ENCODE measurements at places on chromosomes 6 and 20.

GRCh38 chr6:135434095-135434494 lies 63.4 kb downstream of the AHI1 start:
- DNase-seq = no peak

DNA sequence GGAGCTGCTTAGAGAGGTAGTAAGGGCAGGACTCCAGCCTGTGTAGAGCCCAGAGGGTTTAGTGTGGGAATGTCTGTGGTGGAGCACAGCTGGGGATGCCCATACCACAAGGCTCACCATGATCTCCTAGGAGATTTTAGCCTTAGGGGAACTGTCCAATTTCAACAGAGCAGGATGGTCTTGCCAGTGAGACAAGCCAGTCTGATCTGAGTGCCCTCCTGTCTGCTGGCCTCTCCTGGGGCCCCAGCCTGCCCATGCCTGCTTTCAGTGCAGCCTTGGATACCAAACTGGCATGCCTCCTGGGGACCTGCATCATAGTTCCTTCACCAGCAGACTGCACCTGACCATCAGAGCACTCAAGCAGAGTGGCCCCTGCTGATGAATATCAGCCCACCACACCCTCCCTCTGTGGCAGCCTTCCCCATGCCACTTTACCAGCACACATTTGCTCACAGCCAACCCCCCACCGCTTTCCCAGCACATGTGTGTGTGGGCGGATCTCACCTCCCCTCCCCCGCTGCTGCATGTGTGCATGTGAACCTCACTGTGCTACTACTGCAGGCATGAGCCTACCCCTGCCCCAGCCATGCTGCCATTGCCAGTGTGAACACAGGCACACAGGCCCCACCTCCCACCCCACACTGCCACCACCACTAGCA lies 7.9 kb upstream of the TREM1 start:
- DNase-seq = no peak

DNA sequence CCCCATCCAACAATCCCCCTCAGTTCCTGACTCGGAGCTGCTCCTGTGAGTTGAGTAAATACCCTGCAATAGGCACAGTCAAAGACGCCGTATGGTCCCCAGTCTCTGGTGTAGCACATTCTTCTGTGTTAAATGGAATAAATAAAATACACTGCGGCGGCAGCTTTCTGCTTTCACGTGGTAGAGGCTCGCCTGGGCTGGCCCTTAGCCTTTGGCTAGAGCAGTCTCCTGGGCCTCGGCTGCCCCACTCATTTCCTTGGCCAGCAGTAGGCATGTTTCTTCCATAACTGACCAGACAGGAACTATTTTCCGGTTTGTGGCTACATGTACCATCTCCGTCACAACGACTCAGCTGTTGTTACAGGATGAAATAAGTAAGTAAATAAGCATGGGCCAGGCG lies 20.7 kb downstream of the SERPINB6 start:
- DNase-seq = no peak

GRCh38 chr6:39693206-39693605 lies 32.0 kb downstream of the KIF6 start:
- DNase-seq = no peak

GRCh38 chr6:45613656-45614055 lies 235.9 kb upstream of the SUPT3H start:
- DNase-seq = no peak

GRCh38 chr6:43276577-43277305 lies 21.3 kb upstream of the SLC22A7 start:
- no peak for DNase-seq

- DNase-seq = no peak
Measured at GRCh38 chr20:63254232-63254605, at the start of gene NKAIN4. Gene NKAIN4, minus strand, starts transcription at chr20:63254463. Its CDS starts 13 bp downstream, at chr20:63254450.

DNA sequence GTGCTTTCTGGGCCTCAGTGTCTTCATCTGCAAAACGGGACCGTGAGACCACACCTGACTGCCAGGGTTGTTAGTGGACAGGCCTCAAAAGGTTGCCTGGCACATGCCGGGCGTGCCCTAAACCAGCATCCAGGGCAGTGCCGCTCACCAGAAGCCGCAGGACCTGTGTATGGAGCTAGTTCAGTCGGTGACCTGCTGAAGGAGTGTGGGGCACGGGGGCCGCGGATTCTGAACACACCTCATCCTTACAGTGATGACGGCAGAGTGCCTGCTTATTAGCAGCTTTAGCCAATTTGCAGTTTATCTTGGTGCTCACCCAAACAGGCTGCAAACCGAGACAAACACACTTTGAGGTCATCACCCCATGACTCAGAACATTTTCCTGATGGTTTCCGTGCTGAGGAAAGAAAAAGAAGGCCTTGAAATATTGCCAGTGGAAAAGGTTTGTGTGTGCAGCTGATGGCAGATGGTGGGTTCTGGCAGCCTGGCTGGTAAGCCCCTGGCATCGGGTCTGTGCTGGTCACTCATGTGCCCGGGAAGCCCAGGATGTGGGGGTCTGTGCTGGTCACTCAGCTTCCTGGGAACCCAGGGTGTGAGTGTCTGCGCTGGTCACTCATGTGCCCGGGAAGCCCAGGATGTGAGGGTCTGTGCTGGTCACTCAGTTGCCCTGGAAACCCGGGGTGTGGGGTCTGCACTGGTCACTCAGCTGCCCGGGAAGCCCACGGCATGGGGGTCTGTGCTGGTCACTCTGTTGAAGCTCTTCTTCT lies 153.8 kb downstream of the ERMARD start:
- no peak for DNase-seq

- no peak for DNase-seq
Measured at GRCh38 chr6:5367510-5367909, 106.2 kb downstream of the FARS2 start.

GRCh38 chr6:30962716-30963115 lies 20.8 kb upstream of the MUC21 start:
- DNase-seq = no peak

DNA sequence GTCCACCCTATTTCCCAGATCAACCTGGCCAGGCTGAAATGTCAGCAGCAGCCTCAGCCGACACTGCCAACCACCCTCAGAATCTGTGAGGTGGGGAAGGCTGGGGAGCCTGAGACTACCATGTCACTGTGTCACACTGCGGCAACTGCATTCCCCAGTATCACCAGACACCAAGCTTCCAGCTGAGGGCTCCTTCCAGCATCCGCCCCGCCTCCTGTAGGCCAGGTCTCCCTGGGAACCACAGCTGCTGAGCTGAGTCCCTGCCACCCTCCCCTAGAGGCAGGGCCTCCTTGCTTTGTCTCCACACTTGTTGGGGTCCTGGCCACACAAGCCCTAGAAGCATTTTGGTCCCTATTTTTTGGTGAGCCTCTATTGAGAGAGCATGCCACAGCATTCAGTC lies 115.7 kb downstream of the UNC5CL start:
- DNase-seq = no peak
